ENCODE measurements at places on chromosomes 7 and 10.
A peak's percentile ranks its signal among the peaks of the same experiment; 100 is the strongest.

DNA sequence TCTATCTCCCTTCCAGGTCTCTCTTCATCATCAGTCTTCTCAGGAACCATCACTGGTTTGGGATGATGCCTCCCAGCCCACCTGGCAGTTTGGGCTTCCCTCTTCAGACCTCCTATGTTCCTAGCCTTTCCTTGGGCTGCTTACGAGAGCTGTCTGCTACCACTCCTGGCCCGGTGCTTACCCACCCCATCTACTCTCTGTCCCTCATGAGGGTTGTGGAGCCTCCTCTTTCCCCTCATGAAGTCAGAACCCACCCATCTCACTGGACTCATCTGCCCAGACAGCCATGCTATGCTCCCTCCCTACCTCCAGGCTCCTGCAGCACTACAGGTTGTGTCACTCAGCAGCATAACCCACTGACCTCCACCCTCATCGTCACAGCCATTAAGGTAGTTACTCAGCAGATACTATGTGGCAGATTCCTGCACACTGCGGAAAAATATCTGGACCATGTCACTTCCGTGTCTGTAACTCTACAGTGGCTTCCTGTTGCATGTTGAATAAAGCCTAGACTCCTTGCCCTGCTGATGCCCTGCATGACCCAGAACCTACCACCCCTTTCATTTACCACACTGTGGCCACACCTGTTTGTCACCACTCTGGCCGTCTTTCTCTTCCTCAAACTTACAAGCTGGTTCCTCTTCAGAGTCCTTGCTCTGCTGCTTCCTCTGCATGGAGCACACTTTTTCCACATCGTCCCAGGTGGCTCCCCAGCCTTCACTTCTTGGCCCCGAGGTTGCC lies 2.0 kb downstream of the DBNL start:
- DNase-seq, result no peak

DNA sequence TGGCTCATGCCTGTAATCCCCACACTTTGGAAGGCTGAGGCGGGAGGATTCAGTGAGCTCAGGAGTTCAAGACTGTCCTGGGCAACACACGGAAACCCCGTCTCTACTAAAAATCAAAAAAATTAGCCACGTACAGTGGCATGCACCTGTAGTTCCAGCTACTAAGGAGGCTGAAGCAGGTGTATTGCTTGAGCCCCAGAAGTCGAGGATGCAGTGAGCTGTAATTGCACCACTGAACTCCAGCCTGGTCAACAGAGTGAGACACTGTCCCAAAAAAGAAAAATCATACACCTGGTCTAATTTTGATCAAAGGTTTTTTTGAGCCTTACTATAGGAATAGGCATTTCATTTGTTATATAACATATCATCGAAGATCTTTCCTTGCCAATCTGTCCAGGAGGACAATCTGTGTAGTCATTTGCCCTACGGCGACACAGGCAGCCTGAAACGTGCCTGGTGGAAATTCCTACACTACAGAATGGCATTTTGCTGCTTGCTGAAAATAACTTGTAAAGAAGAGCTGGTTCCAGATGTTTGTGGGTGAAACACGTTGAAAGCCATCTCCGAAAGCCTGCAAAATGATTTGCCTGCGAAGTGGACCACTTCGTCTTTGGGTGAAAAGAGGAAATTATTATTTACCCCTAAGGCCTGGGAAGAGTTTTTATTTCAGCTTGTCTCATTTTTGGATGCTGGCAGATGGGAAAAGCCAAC lies 31.3 kb upstream of the GDI2 start:
- no peak for DNase-seq

DNA sequence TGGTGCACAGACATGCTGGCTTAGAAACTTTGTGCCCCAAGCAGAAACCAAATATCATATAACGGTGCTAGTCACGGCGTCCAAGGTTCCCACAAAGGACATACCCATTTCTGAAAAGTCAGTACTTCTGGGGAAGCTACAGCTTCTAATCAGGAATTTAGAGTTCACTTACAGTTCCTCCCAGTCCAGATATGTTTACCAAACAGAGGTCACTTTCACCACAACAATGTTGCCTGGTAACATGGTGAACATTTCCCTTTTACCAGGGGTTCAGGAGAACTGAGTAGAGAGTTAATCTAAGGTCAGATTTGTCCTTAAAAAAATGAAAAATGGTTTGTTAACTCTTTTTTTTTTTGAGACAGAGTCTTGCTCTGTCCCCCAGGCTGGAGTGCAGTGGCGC lies 265.9 kb upstream of the MKLN1 start:
- no peak for DNase-seq

GRCh38 chr10:1392127-1392526 lies 335.9 kb downstream of the WDR37 start:
- no peak for DNase-seq

DNA sequence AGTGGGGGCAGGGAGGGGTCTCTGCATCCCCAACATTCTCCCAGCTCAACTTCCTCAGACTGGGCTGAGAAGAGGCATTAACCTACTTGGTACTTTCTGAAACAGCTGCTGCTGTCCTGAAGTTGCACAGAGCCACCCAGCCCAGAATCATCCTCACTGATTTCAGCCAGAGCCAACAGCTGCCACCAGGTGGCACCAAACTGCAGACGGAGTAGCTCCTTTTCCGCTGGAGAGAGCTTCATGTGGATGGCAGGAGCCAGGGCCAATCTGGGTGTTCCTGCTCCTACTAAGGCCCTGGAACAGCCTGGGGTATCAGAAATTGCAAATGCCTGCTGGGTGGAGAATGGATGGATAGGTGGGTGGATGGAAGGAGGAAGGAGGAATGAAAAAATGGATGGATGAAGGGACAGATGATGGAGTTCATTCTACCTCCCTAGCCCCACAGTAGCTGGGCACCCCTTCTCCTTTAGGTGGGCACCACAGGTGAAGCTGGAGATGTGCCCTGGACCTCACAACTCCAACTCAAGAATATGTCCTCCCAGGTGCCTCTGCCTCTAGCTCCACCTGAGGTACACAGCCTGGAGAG lies 11.8 kb upstream of the DRGX start:
- peak; percentile 62 for DNase-seq

GRCh38 chr10:103397191-103397825 lies 882 bp downstream of the PDCD11 start:
- DNase-seq, result no peak

DNA sequence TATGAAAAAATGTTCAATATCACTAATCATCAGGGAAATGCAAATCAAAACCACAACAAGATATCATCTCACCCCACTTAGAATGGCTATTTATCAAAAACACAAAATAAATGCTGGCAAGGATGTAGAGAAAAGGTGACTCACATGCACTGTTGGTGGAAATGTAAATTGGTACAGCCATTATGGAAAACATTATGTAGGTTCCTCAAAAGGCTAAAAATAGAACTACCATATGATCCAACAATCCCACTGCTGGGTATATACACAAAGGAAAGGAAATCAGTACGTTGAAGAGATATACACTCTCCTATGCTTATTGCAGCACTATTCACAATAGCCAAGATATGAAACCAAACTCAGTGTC lies 50.2 kb downstream of the CDK1 start:
- DNase-seq, result no peak

- no peak for DNase-seq
Observed at GRCh38 chr7:136369225-136369624, 392.1 kb upstream of the MTPN start.

GRCh38 chr7:114255404-114255841 lies 159.2 kb upstream of the FOXP2 start:
- DNase-seq, result no peak

GRCh38 chr7:12089951-12090756 lies 120.9 kb upstream of the TMEM106B start:
- DNase-seq, result no peak

GRCh38 chr7:82235713-82236112 lies 207.9 kb downstream of the CACNA2D1 start:
- no peak for DNase-seq

GRCh38 chr7:27148031-27148755 lies 619 bp upstream of the HOXA6 start:
- DNase-seq, result no peak

GRCh38 chr10:132117636-132118190 lies 52.0 kb downstream of the JAKMIP3 start:
- DNase-seq, result no peak

- no peak for DNase-seq
Observed at GRCh38 chr10:68955355-68955831, 577 bp upstream of the DDX21 start.

DNA sequence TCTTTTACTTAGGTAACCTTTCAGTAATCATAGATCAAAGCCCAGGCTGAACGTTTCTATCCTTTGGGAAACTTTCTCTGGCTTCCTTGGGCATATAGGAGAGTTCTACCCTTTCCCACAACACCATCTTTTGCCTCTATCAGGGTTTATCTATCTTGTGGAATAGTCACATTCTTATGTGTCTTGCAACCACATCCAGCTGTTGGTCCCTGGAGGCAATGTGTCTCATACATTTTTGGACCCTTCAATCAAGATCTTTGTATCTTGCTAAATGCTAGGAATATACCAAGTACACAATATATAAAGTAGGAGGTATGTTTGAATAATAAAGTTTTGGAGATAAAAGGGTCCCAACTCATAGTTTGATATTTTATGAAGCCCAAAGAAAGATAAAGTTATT lies 121.7 kb downstream of the RNLS start:
- DNase-seq, result no peak

- DNase-seq, result no peak
Observed at GRCh38 chr7:865921-866320, 10.4 kb upstream of the GET4 start.

- DNase-seq, result no peak
Observed at GRCh38 chr7:66296-66695, 126.1 kb upstream of the FAM20C start.

DNA sequence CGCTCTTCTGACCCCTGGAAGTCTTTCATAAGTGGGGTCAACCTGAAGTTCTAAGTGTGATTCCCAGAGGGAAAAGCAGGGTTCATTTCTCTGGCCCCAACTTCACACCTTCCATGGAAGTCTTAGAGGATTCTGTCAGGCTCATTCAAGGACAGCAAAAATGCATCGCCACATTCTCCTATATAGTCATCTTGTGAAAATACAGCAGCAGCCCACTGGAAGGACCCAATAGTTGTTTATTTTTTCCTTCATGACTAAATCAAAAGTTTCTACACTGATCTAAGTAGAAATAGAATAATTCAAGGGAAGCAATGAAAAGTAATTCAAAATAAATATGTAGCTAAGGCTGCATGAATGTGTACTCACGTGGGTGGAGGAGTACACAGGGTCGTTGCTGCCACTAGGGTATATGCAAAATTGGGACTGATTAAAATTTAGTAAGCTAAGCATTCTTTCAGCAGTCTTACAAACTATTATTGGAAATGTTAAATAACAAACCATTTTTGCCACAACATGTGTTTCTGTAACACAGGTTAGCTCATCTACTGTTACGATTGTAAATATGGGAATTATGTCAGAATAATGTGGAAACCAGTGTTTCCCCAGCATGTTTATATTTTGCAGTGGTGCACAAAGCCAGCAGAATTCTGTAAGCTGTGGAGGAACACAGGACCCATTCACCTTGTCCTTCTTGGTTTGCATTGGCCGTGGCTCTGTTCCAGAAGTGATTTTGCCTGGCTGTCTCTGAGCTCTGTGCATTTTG lies 33.5 kb downstream of the EEPD1 start:
- no peak for DNase-seq

- DNase-seq, result no peak
Observed at GRCh38 chr10:47379445-47379785, 4.7 kb downstream of the ZNF488 start.

DNA sequence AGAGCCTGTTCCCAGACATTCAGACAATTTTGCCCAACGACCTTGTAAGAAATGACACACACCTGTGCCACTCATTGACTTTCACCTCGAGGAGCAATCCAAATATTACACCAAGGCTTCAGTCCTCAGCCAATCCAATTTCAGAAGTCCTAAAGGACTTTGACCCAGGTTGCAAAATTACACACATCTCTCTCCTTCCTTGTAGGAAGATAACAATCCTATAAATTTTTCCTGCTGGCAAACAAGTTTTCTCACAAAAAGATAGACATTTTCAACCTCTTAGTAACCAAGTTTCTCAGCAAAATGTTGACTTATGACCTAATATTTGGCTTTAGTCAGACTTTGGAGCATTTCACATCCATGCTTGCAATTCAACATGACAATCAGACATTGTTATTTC lies 745.0 kb downstream of the GRID1 start:
- no peak for DNase-seq
